ENCODE measurements at places on chromosomes 16 and 17.

- no peak for DNase-seq
Observed at GRCh38 chr16:51898872-51899271, 648.1 kb downstream of the TOX3 start.

DNA sequence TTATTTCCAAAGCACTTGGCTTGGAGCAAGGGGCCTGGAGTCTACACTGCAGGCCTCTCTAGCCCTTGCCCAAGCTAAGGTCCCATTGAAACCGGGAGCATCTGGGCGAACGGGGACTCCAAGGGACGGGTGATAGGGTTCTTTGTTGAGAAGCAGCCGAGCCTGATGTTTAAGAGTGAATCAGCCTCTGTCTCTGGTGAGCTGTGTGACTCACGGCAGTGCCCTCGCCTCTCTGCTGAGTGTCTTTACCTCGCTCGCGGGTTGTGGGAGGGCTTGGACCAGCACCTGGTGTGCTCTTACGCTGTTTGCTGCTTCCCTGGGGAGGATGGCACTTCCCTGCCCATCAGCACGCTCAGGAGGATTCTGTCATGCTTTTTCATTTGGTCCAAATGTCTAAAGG is 1.3 kb downstream of the HGS start:
- no peak for DNase-seq

- no peak for DNase-seq
Observed at GRCh38 chr16:24018485-24018884, 182.7 kb downstream of the PRKCB start.

- DNase-seq, result no peak
Observed at GRCh38 chr16:11801481-11802021, 4.5 kb upstream of the ZC3H7A start.

DNA sequence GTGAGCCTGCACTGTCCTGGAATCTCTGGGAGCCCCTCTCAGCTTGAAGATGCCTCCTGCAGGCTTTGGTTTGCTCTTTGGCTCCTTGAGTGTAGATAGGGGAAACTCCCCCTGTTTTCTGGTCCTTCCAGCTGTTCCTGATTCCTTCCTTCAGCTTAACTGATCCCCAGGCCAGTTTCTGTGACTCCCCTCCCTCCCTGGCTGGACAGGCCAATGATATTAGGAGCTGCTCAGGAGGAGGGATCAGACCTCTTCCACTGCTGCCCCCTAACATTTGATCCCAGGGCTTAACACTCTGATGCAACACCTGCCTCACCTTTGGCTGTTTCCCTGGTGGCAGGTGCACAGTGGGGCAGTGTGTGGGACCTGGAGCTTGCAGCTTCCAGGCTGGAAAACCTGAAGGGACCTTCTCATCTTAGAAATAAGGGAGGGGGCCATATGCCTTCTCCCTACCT is at the start of gene TAC4:
TAC4 (minus strand) TSS at position 51 of the 455 bp plus-strand sequence. CDS start 52 bp downstream, outside the sequence.
- DNase-seq, result no peak

- DNase-seq, result no peak
Observed at GRCh38 chr16:1326391-1326790, 7.1 kb upstream of the BAIAP3 start.

- no peak for DNase-seq
Observed at GRCh38 chr17:13594310-13594709, 7.4 kb downstream of the HS3ST3A1 start.

GRCh38 chr17:67686241-67686640 is 31.5 kb upstream of the NOL11 start:
- DNase-seq, result no peak

DNA sequence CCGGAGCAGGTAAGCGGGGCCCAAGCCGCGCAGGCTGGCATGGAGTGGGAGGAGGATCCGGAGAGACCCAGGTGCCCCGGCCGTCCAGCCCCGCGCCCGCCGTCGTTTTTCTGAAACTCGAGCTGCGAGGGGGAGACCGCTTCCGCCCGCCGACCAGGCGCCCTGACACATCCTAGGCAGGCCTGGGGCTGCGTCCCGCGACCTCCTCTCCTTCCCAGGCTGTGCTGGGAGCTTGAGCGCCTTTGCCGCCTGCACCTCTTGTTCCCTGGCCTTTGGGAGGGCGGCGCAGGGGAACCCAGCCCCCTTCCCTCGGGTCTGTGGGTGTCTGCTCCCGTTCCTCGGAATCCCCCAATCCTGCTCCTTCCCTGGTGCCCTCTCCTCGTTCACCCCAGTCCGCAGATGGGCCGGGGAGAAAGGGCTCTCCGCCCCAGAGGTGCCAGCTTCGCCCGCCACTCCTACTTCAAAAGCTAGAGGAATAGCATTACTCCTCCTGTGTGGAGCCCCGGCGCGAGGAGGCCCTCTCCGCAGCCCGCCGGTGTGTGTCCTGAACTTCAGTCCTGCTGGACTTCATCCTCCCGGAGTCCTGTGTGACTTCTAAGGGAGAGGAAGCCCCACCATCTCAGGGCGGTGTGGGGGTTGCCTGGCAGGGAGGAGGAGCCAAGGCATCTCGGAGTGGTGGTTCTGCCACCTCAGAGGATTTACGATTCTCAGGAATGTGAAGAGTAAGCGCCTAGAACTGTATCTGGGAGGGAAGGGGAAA is 1.0 kb downstream of the NHERF1 start:
- DNase-seq, result peak; percentile 96

- DNase-seq, result peak; percentile 52
Observed at GRCh38 chr16:77675464-77676324, 46.6 kb upstream of the NUDT7 start.

GRCh38 chr16:12090151-12090530 is 113.6 kb downstream of the SNX29 start:
- no peak for DNase-seq

- no peak for DNase-seq
Observed at GRCh38 chr17:325270-326009, 27.2 kb downstream of the RPH3AL start.

GRCh38 chr17:52298881-52299280 is 140.4 kb upstream of the CA10 start:
- no peak for DNase-seq

GRCh38 chr16:69141936-69142335 is 9.5 kb downstream of the UTP4 start:
- no peak for DNase-seq

- DNase-seq, result no peak
Observed at GRCh38 chr17:59405944-59406705, 74.7 kb downstream of the YPEL2 start.

- no peak for DNase-seq
Observed at GRCh38 chr17:81794509-81794908, 9.4 kb upstream of the GCGR start.

GRCh38 chr17:13437966-13438779 is 163.6 kb downstream of the HS3ST3A1 start:
- DNase-seq, result peak; percentile 86

DNA sequence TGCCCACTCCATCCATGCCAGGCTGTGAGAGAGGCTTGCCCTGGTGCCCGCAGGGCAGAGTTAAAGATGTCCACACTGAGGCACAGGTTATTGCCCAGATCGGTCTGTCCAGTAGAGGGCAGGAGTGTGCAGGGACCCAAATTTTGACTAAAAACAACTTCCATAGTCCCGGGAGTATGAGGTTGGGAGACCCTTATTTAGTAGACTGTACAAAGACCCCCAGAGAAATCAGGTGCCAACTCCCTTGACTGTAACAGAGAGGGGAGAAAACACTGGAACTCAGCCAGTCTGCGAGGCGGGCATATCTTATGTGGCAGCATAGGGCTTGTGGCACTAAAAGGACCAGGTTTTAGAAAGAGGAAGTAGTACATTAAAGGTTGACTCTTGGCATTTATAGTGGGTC is 43.4 kb downstream of the HNF1B start:
- DNase-seq, result no peak

DNA sequence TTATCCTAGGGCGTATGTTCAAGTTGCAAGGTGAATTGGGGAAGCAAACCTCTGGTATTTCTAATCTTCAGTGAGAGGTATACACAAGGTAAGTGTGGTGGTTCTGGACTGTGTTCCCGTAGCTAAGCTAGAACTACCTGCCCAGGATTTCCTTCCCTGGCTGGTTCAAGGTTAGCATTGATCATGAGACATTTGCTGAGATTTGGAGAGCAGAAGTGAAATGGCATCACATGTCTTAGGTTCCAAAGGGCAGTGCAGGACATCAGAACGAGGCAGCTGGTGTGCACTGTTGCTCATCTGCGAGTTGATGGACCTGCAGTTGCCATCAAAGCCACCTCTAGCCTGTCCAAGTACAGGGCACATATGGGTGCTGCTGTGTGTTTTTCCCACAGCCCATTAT is 95.2 kb downstream of the EMP2 start:
- DNase-seq, result peak; percentile 57

DNA sequence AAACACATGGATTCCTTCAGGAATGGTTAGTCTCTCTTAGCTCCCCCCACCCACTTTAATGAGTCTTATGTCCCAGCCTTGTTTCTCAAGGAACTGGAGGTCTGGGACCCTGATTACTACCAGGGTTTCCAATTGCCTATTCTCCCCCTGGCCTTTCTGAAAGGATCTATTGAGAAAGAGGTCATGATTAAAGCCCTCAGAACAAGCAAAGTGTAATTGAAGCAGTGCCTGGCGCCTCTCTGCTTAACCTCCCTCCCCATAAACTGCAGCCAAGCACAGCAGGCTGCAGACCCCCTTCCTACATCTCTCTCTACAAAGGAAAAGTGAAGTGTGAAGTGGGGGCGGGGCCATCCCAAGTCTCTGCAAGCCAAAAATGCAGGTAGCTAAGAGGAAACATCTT is 159.7 kb upstream of the CDH11 start:
- DNase-seq, result no peak

DNA sequence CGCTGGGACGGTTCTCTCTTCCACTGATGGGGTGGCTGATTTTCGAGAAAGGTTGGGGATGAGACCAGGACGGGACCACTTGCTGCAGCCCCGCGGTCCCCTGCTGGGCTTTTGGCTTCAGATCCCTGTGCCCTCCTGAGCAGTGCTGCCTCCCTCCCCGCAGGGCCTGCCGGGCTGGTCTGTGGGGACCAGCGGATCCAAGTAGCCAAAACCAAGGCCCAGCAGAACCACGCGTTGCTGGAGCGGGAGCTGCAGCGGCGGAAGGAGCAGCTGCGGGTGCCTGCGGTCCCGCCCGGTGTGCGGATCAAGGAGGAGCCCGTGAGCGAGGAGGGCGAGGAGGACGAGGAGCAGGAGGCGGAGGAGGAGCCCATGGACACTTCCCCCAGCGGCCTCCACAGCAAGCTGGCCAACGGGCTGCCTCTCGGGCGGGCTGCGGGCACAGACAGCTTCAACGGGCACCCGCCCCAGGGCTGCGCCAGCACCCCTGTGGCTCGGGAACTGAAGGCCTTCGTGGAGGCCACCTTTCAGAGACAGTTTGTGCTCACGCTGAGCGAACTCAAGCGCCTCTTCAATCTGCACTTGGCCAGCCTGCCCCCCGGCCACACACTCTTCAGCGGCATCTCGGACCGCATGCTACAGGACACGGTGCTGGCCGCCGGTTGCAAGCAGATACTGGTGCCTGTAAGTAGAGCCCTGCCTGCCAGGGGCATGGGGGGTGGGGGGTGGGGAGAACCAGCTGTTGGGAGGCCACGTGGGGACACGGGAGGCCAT is 28.6 kb downstream of the POLR3E start:
- no peak for DNase-seq

DNA sequence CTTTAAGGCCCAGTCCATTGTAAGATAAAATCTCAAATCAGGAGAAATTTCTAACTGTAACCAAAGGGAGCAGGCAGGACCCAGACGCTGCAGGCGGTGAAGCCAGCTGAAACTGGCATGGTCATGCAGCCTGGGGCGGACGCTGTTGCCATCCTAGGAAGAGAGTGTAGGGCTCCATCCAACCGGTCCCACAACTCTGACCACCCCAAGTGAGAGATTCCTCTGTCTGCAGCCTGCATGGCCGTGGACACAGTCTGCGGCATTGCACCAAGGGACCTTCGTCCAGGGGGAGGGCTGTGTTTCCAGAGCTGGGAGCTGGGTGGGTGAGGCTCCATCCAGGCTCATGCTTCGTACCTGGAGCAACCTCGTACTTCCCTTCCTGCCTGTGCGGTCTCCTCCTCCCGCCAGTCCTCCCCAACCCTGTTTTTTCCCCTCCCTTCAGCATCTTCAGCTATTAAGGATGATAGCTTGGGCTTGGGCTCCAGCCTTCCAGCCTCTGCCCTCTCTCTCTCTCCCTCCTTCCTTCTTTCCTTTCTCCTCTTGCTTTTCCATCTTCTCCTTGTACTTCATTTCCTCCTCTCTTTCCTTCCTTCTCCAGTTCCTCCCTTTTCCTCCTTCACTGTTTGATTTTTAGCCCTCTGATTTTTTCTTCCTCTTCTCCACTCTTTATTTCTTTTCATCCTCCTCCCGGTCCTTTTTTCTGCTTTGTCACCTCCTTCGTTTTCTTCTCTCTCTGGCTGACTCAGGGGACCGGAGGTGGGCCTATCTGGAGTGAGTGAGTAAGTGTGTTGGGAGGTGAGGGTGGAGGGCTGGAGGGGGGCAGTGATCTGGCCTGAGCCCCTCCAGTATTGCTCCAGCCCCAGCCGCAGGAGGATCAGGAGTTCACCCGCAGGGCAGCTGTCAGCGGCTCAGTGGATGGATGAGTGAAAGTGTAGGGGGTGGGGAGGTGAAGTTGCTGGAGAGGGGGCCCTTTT is 17.0 kb upstream of the LHX1 start:
- DNase-seq, result no peak

GRCh38 chr16:74877706-74878105 is 103.1 kb upstream of the FA2H start:
- DNase-seq, result no peak

DNA sequence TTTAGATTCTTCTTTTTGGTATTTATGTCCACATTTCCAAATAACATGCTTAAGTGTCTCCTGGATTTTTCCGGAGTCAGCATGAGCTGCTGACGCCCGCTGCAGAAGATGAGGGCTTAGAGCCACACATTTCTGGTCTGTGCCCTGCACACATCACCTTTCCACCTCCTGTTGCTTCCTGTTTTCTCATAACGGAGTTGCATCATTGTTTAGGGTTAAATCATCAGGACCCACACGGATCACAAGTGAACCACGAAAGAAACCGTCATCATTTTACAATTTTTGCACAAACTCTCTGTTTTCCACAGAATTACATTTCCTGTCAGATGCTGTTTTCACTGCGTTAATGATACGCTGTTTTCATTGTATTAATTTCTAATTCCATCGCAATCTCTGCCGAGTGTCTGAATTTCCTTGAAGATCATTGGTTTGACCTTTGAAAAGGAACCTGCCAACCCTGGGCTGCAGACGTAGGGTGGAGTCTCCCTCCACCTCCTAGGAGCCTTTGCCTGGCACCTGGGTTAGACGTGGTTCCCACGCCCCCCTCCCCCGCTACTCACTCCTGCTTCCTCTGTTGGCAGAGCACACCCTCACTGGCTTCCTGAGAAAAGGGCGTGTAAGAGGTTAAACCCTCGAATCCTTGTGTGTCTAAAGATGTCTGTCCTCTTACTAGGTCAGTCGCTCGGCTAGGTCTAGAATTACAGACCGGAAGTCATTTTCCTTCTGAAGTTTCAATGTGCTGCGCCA is 68.2 kb downstream of the RNF213 start:
- DNase-seq, result no peak

GRCh38 chr17:34667656-34668055 is 88.3 kb downstream of the TMEM132E start:
- no peak for DNase-seq

GRCh38 chr16:73707863-73708262 is 588.8 kb upstream of the PSMD7 start:
- DNase-seq, result no peak

- DNase-seq, result no peak
Observed at GRCh38 chr17:61132524-61132923, 267.1 kb upstream of the TBX2 start.
